ENCODE measurements at places on chromosomes 5 and 9.

- DNase-seq: no peak
These were observed 14.8 kb upstream of the SLC30A5 start for GRCh38 chr5:69078921-69079540.

GRCh38 chr5:74889523-74890105 lies 23.4 kb upstream of the FAM169A start:
- DNase-seq: no peak

GRCh38 chr9:27353474-27354229 lies 56.7 kb upstream of the EQTN start:
- DNase-seq: peak; percentile 45

- DNase-seq: no peak
These were observed 50.9 kb upstream of the STARD4 start for GRCh38 chr5:111563031-111563822.

DNA sequence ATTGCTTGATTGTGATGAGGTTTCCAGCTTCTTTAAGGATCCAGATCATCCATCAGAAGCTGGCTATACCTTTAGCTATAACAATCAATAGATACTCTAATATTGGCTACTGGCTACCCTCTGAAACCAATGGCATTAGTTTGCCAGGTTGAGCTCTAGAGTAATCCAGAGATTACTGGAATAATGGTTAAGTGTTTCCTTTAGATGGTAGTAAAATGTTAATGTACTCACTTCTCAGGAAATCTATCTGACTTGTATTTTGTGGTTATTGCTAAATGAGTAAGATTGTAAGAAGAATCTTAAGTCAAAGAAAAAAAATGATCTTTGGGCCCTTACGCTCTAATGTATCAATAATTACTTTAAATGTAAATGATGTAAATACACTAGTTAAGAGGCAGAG lies 57.6 kb upstream of the OTP start:
- no peak for DNase-seq

GRCh38 chr9:124257844-124258606 lies at the start of gene NEK6:
Gene NEK6 (plus strand): TSS chr9:124257949. CDS start chr9:124301965, 44,016 bp downstream.
- DNase-seq: peak; percentile 80

GRCh38 chr9:23117616-23118015 lies 671.0 kb downstream of the DMRTA1 start:
- DNase-seq: no peak

GRCh38 chr5:174831031-174831660 lies 106.8 kb downstream of the MSX2 start:
- no peak for DNase-seq

DNA sequence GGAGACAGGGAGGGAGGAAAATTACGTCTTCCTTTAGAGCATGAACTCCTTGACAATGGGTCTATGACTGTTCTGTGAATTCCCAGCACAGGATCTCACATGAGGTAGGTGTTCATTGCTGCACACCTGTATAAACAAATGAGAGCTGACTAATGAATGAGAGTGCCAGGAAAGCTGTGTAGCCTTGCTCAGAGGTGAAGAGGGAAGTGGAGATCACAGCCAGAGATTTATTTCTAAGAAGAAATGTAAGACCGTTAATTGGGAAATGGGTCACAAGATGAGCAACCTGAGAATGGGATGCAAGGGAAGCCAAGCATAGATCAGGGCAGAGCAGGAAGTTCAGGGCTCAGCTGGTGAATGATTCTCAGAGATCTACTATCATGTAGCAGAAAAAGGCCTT lies 295.1 kb downstream of the CDK5RAP2 start:
- no peak for DNase-seq

GRCh38 chr9:86424251-86424891 lies 70.2 kb upstream of the TUT7 start:
- no peak for DNase-seq

- DNase-seq: no peak
These were observed 237.6 kb upstream of the CCNH start for GRCh38 chr5:87650284-87650683.

- DNase-seq: no peak
These were observed 90.5 kb upstream of the TNC start for GRCh38 chr9:115208501-115208900.

- no peak for DNase-seq
These were observed 38.7 kb downstream of the GEMIN5 start for GRCh38 chr5:154899151-154899816.

DNA sequence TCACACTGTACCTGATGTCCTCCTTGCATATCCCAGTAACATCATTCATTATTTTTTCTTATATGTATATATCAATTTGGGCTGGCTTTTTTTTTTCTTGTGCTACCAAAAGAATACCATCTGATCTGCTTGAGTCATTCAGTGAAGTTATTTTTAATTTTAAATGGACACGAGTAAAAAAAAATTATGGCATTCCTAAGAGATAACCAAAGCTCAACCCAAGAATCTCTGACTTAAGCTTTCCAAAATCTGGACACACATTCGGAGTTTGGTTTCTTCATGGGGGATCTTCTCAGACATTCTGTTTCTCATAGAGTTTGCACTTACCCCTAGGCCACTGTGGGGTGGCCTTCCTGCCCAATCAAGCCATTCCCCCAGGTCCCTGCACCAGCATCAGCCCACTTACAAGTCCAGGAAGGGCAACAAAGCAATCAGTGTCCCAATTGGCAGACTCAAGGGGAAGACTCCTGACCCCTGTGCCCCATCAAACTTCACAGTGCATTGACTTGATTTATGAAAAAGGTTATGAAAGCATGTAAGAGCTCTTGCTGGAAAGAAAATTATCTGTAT lies 49.2 kb upstream of the SPDL1 start:
- no peak for DNase-seq

DNA sequence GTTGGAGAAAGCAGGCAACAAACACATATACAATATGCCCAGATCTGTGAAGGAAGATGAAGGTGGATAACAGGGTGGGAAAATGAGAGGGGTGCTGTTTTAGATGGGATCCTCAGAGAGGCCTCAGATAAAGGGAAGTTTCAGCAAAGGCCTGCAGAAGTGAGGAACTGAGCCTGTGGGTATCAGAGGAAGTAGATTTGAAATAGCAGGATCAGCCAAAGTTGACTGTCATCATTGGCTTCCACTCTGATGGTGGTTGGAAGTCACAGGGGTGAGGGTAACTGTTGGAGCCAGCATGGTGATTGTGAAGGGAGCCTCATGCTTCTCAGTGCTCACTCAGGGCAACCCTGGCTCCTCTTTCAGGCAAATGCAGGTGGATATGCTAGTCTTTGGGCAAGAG lies 607.2 kb upstream of the CLINT1 start:
- no peak for DNase-seq

DNA sequence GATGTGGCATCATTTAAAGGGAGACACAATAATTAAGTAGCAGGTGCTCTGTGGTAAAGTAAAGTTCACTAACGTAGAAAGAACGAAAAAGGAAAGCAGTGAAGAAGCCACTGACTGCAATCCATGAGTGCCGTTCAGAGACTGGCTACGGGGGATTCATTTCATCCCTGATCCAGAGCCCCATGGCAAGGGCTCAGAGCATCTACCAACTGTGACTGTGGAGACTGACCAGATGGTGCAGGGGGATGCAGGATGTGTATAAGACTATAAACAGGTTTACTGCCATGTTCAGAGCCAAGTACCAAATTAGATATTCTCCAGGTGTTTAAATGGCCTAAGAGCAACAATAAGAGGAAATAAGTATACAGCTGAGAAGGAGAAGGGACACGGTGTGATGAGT lies 47.7 kb downstream of the MARCHF11 start:
- DNase-seq: no peak

GRCh38 chr5:108521841-108522506 lies 140.1 kb upstream of the FBXL17 start:
- DNase-seq: peak; percentile 13

DNA sequence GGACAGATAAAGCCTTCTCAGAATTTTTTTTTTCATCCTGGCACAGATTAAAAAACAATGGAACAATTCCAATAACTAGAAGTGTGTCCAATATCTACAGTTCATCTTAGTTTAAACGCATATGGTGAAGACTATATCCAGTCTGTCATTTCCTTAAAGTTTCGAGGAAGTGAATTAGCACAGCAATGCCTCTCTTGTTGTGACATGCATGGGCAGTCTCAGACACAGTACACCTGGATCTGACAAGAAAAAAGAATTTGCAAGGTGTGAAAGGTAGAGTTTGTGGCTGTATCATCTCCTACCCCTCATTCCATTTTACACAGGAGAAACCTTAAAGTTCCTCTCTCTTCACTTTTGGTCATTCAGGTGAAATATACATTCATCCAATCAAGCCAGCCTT lies 100.6 kb upstream of the ADAMTS19 start:
- DNase-seq: no peak

GRCh38 chr9:37719526-37719925 lies 34.1 kb upstream of the TRMT10B start:
- no peak for DNase-seq

- DNase-seq: no peak
These were observed 43.8 kb downstream of the RECK start for GRCh38 chr9:36080519-36080918.

GRCh38 chr5:179361037-179361603 lies 15.9 kb upstream of the ADAMTS2 start:
- no peak for DNase-seq

DNA sequence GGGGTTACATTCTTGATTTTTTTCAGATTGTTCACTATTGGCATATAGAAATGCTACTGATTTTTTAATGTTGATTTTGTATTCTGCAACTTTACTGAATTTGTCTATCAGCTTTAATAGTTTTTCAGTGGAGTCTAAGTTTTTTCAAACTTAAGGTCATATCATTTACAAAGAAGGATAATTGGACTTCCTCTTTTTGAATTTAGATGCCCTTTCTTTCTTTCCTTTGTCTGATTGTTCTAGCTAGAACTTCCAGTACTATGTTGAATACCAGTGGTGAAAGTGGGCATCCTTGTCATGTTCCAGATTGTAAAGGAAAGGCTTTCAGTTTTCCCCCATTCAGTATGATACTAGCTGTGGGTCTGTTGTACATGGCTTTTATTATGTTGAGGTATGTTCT lies 49.3 kb downstream of the SREK1 start:
- DNase-seq: no peak

DNA sequence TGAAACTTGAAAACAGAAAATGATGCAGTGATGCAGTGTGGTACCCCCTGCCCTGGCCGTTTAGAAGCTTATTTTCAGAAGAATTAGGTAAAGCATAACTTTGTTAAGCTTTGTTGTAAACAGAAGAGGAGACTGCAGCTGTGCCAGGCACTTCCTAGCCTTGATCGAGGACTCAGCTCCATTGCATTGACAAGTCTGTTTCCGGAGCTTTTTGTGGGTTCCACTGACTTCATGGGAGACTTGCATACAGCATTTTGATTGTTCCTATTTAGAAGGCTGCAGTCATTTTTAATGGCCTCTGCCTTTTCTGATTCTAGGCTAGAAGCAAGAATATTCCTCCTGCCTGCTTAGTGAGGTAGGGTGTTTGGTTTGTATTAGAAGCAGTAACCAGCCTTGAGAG lies 12.3 kb downstream of the MVB12B start:
- no peak for DNase-seq

GRCh38 chr5:150296496-150296895 lies 6.2 kb downstream of the ARSI start:
- no peak for DNase-seq

- peak; percentile 21 for DNase-seq
These were observed 276.5 kb downstream of the ARHGEF28 start for GRCh38 chr5:73902327-73903051.

Measured in germinal center (tissue), 1 donor.